ENCODE measurements at places on chromosomes 1 and 21.

- no peak for DNase-seq
Measured at GRCh38 chr1:76463278-76463677, 388.7 kb downstream of the ST6GALNAC3 start.

DNA sequence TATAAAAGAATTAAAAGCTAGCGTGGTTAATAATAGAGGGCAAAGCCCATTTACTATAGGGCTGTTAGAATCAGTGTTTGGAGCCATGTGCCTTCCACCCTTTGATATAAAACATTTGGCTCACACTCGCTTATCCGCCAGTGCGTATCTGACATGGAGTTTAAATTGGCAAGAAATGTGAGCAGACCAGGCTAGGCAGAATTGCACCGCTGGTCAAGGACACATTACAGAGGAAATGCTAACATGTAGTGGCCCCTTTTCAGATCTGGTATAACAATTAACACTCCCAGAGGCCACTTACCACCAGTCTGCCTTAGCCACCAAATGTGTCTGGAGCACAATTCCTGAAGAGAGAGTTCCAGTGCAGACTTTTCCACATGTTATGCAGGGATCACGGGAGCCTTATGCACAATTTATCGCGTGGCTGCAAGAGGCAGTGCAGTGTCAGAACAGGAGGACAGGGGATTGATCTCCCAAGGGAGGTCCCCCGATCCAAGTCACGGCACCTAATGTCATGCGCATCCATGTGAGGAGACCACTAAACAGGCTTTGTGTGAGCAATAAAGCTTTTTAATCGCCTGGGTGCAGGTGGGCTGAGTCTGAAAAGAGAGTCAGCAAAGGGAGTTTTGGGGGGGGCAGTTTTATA, 14.0 kb downstream of the GSTM3 start:
- DNase-seq: no peak

- no peak for DNase-seq
Measured at GRCh38 chr1:98382986-98383740, 278.4 kb upstream of the SNX7 start.

DNA sequence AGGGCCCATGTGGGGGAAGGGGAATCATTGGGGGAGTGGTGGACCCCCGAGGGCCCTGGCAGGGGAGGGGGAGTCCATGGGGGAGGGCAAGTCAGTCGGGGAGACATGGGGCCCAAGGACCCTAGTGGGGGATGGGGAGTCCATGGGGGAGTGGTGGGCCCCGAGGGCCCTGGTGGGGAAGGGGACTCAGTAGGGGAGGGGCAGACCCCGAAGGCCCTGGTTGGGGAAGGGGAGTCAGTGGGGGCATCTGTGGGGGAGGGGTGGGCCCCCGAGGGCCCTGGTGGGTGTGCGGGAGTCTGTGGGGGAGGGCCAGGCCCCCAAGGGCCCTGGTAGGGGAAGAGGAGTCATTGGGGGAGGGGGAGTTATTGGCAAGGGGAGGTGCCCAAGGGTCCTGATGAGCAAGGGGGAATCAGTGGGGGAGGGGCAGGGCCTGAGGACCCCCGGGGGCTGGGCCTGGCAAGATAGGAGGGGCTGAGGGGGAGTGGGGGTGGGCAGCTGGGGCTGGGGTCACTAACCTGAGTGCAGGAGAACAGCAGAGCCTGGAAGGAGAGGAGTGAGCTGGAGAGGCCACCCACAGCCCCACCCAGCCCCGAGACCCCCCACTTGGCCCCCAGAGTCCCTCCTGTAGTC, 2.1 kb downstream of the MXRA8 start:
- no peak for DNase-seq

- no peak for DNase-seq
Measured at GRCh38 chr1:50970509-50970887, 453 bp downstream of the CDKN2C start.
